ENCODE measurements at places on chromosomes 7 and 10.
A peak's percentile ranks its signal among the peaks of the same experiment; 100 is the strongest.

GRCh38 chr7:106895246-106895864 is 30.3 kb downstream of the PIK3CG start:
- DNase-seq: no peak

- DNase-seq: no peak
Measured at GRCh38 chr10:96416643-96417042, 57.8 kb upstream of the OPALIN start.

GRCh38 chr10:113445736-113446135 is 107.1 kb upstream of the HABP2 start:
- DNase-seq: no peak

DNA sequence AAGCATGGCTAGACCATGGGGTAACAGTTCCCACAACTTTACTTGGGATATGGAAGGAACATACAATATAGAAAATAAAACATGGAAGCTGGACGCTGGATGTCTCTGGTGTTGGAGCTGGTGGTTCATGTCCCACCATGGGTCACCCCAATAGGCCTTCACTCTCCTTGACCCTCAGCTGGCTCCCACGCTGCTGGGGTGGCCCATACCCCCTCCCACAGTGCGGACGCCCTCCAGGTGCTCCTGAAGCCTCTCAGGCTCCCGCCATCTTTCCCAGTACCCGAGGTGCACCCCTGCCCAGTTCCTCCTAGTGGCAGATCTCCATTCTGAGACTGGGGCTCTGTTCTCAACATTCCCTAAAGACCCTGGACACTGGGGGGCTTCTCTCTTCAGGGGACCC is 5.8 kb upstream of the CPA1 start:
- no peak for DNase-seq

- peak; percentile 10 for DNase-seq
Measured at GRCh38 chr10:16950656-16951601, 133.7 kb upstream of the RSU1 start.
